Inflammatory macrophage treated with lipopolysaccharide for 1 hour (primary cell): ENCODE measurements at places on chromosomes 1 and 21.

- no peak for DNase-seq
Measured at GRCh38 chr21:25314247-25314646, 293.0 kb downstream of the MRPL39 start.

GRCh38 chr1:59261537-59261936 lies 35.4 kb upstream of the FGGY start:
- DNase-seq, result peak; percentile 27

GRCh38 chr21:35987475-35987874 lies 72.9 kb downstream of the SETD4 start:
- no peak for DNase-seq

GRCh38 chr1:113531321-113531720 lies 141.0 kb downstream of the MAGI3 start:
- DNase-seq, result no peak

DNA sequence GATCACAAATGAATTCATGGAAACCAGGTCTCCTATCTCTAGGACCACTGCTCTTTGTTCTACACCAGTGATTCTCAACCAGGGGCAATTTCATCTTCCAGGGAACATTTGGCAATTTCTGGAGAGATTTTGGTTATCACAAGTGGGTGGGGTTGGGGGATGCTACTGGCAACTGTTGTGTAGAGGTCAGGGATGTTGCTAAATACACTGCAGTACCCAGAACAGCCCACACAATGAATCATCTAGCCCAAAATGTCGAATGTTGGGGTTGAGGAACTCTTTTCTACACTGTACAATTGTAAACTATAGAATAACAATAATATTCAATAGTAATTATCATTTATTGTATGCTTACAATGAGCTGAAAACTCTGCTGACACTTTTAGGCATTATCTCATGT lies 55.7 kb upstream of the UBE2U start:
- peak; percentile 55 for DNase-seq

DNA sequence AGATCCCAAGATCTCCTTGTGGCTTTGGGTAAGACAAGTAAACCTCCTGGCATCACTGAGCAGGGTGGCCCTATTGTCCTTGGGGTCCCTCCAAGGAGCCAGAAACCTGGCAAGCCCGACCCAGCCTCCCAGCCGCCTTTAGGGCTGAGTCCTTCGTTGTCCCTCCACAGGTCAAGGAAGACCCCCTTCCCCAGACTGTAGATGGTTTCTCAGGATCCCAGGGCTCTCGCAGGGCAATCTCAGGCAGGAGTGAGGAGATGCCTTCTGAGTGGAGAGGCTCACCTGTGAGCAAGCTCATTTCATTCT lies 71.6 kb upstream of the CSF3R start:
- DNase-seq, result no peak

- no peak for DNase-seq
Measured at GRCh38 chr1:247400685-247401084, 15.3 kb upstream of the NLRP3 start.

DNA sequence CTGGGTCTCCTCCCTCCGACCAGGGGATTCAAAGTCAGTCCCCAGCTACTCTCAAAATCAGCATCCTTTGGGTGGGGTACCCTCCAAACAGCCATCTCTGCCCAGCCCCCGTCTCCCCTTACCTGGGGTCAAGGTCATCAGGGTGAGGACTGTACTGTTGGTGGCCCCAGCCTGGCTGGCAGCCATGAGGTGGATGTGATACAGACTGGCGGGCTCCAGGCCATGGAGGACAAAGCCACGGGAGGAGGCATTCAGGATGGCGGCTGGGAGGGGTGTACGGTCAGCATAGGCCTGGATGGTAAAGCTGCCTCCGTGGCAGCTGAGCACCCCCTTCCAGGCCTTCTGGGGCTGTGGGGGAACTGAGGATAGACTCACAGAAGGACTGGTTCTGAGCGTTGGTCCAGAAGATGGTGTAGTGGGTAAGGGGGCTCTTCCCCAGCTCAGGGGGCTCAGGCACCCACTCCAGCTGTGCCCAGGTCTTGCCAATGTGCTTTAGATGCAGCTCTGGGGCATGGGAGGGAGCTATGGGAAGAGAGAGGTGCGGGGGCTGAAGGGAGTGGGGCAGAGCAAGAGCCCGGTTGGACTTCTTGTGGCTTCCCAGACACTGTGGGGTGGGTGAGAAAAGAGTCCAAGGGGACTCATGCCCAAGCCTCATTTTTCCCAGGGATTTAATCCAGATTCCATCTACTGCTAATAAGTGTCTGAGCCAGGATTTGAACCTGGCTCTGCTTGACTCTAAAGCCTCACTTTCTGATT lies 3.7 kb upstream of the MRPS15 start:
- no peak for DNase-seq

- DNase-seq, result no peak
Measured at GRCh38 chr1:164602480-164603093, 43.6 kb downstream of the PBX1 start.
